ENCODE measurements at places on chromosomes 5 and 9. TPM values are rescaled to one million over a fixed set of nuclear protein-coding genes. Genes with fewer than 3 reads are reported as not detected.

- DNase-seq: no peak
These were observed 182.2 kb downstream of the AOPEP start for GRCh38 chr9:94908583-94909249.

DNA sequence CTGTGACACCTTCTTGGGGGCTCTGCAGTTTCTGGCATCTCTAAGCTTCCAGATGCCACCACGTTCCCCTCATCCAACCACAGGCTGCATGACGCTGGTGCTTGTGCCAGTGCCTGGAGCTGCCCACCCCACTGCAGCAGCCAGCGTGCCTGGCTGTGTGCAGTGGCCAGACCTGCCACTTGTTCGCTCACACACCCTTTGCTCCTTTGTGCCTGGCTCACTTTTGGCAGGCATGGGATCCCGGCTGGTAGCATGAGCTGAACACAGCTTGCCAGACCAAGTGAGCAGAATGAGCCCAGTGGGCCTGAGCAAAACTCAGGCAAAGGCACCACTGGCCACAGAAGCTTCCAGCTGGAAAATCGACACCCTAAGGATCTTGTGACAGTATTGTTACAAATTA, 562.9 kb upstream of the ACO1 start:
- no peak for DNase-seq

DNA sequence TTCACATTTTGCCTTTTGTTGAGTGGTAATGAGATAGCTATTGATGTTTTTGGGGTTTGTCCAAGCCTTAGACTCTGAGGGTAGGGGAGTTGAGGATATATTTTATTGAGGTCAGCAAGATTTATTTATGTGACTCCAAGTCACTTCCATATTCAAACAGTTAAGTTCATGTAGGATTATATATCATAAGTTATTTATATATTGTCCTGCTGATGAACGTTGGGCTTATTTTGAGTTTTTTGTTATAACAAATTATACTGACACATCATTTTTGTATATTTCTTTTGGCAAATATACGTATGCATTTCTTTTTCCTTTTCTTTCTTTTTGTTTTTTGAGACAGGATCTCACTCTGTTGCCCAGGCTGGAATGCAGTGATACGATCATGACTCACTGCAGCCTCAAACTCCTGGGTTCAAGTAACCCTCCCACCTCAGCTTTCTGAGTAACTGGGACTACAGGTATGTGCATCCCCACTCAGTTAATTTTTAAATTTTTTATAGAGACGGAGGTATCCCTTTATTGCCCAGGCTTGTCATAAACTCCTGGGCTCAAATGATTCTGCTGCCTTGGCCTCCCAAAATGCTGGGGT, 23.5 kb upstream of the IL12B start:
- no peak for DNase-seq

- no peak for DNase-seq
These were observed 164.1 kb downstream of the CFAP90 start for GRCh38 chr5:7686794-7687193.

- peak; percentile 62 for DNase-seq
These were observed 174.9 kb downstream of the ROR2 start for GRCh38 chr9:91775011-91775707.

- no peak for DNase-seq
These were observed 390.4 kb downstream of the EBF1 start for GRCh38 chr5:158709279-158709678.

DNA sequence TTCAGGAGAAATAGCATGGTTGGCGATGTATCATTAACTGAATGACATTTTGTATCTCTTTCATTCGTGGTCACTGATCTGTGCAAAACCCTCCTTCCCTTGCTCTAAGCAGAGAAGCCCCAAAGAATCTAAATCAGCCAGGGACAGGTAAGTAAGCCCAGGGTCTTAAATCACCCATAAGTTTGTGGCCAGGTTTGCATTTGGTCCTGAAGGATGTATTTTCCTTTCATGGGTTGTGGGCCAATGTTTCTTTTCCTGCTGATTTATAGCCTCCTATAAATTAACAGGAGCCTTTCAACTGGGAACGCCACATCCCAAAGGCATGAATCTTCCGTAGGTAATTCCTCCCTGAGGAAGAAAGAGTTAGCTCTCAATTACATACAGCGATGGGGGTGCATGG, 217.5 kb upstream of the TNC start:
- no peak for DNase-seq

Gene SPINK6
- total RNA-seq: not detected

- DNase-seq: no peak
These were observed 1.7 kb upstream of the TOPORS start for GRCh38 chr9:32554107-32554506.

DNA sequence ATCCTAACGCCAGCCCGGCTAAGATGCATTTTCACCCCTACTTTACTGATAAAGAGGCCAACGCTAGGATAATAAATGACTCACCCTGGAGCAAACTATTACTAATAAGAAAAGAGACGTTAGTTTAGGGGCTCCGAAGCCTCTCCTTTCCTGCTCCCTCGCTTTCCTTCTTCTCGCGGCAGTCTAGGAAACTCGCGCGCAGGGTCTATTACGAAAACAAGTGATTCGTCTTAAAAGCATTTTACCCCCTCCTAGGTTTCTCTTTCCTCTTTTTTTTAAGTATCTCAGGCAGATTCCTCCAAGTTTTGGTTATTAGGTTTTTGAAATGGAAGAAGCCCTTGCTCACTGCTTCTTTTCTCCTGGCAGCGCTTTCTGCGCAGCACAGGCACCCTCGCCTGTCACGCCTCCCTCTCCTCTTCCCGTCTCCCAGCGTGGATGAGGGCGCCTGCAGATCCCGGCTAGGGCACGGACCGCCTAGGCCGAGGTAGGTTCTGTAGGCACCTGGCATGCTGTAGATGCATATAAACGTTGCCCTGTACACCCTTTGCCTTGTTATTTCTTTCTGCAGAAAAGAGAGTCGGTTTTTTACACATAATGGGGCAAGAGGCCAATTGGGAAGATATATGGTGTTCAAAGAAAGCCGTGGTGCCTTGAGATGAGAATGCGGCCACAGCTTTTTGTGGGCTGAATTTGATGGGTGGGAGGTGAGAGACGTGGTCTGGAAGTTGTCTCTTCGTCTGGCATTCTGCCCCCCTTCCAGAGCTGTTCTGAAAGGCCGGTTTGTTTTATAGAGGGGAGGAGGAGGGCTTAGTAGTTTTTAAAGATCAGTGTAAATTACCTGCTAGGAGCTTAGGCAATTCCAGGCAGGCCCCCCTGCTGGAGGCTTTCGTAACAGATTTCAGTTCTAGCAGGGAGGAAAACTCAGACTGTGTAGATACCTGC, 983 bp downstream of the GCNT1 start:
- DNase-seq: peak; percentile 43

DNA sequence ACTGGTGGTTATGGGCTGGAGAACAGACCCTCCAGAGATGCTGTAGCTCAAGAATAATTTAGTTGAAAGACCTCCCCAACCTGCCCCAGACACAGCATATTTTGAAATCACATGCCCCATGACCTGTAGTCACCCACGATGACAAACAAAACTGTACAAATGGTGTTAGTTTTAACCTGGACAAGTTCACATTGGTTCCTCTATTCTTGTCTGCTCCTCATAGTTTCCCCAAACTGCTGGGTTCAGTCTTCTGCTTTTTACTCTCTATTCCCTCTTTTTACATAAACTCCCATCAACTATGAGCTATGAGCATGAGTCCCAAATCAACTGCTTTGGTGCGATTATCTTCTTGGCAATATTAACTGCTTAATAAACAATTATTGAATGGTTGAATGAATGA, 365.3 kb upstream of the CLINT1 start:
- DNase-seq: no peak

GRCh38 chr9:36765468-36766341, 193.0 kb downstream of the MELK start:
- no peak for DNase-seq

Gene PRKAA1
- 84.5 TPM for total RNA-seq

DNA sequence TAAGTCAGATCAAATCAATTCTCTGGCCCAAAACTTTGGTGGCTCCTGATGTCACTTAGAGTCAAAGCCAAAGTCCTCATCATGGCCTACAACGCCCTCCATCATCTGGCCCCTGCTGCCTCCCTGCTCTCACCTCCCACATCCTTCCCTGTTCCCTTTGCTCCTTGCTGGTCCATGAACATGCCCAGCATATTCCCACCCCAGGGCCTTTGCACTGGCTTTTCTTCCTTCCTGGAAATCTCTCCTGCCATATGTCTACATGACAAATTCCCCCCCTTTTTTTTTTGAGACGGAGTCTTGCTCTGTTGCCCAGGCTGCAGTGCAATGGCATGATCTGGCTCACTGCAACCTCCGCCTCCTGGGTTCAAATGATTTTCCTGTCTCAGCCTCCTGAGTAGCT, 11.1 kb upstream of the PSD2 start:
- no peak for DNase-seq

DNA sequence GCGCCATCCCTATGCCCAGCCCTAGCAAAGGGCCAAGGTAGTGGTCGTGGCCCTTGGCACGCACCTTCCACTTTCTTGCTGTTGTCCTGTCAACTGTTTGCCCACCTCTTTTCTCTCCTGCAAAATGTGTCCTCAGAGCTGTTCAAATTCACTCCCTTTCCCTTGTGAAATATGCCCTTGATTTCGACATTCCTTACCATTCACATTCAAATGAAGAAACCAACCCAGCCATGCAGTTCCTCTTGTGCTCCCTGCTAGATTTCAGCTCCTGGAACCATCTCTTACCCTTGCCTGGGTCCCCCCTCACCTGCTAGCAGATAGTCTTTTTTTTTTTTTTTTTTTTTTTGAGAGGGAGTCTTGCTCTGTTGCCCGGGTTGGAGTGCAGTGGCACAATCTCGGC, 19.6 kb upstream of the HRH2 start:
- no peak for DNase-seq

GRCh38 chr9:5895782-5896181, 5.1 kb downstream of the MLANA start:
- no peak for DNase-seq

Gene IFNK
- total RNA-seq: not detected

DNA sequence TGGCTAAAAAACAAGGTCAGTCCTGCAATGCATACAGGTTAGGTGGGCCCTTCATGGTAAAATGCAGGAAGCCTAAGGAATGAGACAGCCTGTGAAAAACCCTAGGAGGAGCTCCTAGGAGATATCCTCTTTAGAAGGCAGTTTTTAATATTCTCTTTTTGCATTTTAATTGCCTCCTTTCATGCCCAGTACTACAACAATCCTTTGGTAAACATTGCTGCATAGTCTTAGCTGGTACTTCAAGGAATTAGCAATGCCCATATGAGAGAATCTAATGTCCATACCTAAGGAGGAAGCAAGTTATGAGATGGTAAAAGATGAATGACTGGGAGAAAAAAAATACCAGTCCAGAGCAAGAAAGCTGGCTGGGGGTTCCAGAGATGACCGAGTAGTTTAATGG, 61.0 kb downstream of the NREP start:
- no peak for DNase-seq

Gene GRM6
- total RNA-seq: not detected

- no peak for DNase-seq
These were observed 16.9 kb downstream of the ZNF189 start for GRCh38 chr9:101415578-101415977.

Gene CCL28
- total RNA-seq: 8.1 TPM

- DNase-seq: peak; percentile 57
These were observed 1.3 kb upstream of the NIPBL start for GRCh38 chr5:36875051-36875789.

DNA sequence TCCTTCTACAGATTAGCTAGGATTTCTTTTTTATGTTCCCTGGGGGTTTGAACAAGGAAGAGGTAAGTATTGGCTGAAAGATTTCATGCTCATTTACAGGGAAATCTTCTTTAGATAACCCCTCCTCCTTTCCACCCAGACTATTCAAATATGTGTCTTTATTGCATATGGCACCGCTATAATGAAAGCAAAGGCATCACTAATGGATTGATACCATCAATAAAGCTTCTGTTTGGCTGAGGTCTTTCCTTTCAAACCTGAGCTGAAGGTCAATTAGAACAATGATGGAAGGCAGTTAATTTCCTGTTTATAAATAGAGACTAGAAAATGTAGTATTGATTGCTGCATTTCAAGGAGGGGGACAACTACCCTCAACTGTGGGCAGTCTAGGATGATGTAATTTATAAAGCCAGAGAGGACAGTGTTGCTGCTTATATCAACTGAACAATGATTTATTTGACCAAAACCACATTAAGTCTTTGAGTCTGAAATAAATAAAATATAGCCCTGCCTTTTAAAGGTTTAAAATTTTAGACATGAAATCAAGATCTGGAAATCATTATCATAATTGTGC, 132.9 kb downstream of the SGCD start:
- DNase-seq: no peak

GRCh38 chr5:116448870-116449427, 125.7 kb downstream of the SEMA6A start:
- DNase-seq: no peak

- no peak for DNase-seq
These were observed 270.1 kb upstream of the PTGER4 start for GRCh38 chr5:40409601-40410000.

- DNase-seq: peak; percentile 45
These were observed 7.3 kb upstream of the SPARC start for GRCh38 chr5:151694035-151694485.

Gene BHMT2
- not detected for total RNA-seq

GRCh38 chr5:140058212-140058932, 15.3 kb upstream of the NRG2 start:
- DNase-seq: no peak

DNA sequence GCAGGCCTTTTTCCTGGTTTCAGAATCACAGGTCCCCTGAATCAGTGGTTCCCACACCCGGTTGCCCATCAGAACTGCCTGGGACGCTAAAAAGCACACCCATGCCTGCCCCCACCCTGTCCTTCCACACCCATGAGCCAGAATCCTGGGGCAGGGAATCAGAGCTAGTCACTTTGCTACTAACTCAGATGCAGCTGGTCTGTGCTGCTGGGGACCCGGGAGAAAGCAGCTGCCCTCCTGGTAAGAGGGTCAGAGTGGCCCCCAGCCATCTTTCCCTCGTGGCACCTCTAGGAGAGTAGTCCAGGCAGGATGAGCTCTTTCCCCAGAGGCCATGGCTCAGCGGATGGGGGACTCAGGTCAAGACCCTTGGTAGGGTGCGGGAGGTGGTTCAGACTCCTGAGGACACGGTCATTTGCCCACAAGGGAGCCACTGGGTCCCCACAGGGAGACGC, 11.3 kb upstream of the NUP214 start:
- no peak for DNase-seq

GRCh38 chr5:60822285-60822556, 21.8 kb downstream of the ELOVL7 start:
- no peak for DNase-seq

DNA sequence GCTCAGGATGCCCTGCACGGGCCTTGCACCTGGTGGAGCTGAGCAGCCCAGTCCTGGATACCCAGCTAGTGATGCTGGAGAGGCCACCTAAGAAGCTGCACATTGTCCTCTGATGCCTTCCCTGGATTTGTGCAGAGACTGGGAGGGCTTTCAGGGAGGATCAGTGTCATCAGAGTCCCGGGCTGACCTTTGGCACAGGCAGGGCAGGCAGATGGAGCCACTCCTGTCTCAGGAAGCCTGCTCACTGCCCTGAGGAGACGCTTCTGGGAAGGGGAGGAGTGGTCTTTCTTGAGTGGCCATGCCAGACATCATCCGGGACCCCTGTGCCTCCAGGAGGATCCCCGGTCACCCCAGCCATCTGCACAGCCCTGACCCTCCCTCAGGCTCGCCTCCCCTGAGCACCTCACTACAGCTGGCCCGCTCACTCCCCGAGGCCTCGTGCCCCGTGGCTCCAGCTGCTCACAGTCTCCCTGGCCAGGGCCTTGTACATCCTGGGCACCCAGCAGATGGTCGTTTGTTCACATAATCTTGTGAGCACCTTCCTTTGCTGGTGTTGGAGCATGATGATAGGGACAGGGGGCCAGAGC, 47.2 kb upstream of the FCN2 start:
- DNase-seq: no peak
